SHP77 (cell line): ENCODE measurements at places on chromosomes 1 and 21.

GRCh38 chr1:85146972-85147359, 53.9 kb downstream of the SYDE2 start:
- no peak for DNase-seq

GRCh38 chr1:192131914-192132313, 26.3 kb upstream of the RGS18 start:
- no peak for DNase-seq

GRCh38 chr1:107047602-107048001, 8.9 kb upstream of the PRMT6 start:
- DNase-seq: no peak

GRCh38 chr21:35211782-35212181, 162.7 kb upstream of the RUNX1 start:
- no peak for DNase-seq

DNA sequence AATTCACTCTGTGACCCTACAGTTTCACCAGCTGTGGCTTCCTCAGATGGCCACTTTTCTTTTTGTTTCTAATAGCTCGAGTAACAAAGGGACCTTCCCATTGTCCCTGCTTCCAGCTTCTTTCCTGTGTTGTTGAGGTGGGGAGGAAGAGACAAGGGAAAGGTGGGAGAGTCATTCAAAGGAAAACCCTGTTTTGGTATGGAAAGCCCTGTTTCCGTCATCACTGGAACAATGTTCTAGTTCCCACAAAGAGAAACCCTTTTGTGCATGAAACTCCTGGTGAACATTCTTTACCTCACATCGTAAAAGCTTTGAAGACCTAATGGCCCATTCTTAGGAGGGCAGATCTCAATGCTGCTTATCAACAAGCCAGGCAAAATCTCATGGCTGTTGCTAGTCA, 62.2 kb downstream of the ABCA4 start:
- DNase-seq: no peak

DNA sequence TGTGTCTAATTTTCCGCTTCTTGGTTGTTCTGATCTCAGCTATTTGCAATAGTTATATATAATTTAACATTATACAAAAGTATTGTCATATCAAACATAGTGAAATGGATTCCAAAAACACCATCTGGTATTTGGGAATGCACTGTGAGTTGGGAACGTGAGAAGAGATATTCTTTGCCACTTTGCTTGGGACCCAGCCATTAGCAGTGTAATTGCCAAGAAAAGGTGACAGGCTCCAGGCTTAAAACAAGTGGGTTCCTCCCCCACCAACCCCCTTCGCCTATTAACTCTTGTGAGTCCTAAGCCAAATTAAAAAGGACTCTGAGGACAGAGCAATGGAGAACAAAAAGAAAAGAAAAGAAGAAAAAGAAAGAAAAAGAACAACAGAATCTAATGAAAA, 186.7 kb upstream of the NFIA start:
- DNase-seq: no peak

- DNase-seq: no peak
These were observed 30.1 kb downstream of the NFASC start for GRCh38 chr1:204900721-204901120.

GRCh38 chr1:24901791-24902470, 28.1 kb downstream of the RUNX3 start:
- no peak for DNase-seq

- no peak for DNase-seq
These were observed 15.9 kb downstream of the TMEM63A start for GRCh38 chr1:225866061-225866837.

GRCh38 chr1:226884116-226884625, 13.8 kb downstream of the PSEN2 start:
- no peak for DNase-seq

DNA sequence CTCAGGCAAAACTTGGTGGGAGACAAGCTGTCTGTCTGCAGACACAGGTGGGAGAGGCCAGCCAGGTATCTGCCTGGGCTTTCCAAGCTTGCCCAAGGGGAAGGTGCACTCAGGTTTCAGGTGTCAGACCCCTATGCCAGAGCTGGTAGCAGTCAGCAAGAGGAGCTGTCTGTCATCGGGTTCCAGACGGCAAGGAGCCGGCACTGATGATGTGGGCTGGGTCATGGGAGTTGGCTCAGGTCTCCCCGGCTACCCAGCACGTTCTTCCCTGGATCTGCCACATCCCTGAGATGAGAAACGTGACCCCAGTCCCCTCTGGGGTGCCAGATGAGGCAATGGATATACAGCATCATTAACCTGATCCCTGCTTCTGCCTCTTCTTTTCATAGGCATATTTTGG, 23.0 kb downstream of the TMCC2 start:
- no peak for DNase-seq

- no peak for DNase-seq
These were observed 29.6 kb upstream of the CCN1 start for GRCh38 chr1:85550784-85551516.

GRCh38 chr1:226872437-226872836, 2.0 kb downstream of the PSEN2 start:
- DNase-seq: no peak

DNA sequence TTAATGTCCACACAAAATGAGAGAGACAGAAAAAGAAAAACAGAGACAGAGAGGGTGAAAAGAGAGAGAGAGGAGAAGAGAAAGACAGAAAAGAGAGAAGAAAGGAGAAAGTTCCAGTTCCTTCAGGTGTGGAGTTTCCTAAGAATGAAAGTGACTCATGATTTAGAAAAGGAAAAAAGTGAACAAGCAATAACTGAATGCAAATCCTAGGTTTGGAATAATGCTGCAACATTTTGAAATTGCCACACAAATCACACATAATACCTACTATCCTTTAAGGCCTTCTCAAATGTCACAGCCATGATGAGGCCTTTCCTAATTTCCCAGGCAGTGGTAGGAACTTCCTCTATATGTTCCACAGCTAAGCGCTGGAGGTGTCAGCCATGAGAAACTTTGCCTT, 31.5 kb upstream of the XPR1 start:
- DNase-seq: no peak

DNA sequence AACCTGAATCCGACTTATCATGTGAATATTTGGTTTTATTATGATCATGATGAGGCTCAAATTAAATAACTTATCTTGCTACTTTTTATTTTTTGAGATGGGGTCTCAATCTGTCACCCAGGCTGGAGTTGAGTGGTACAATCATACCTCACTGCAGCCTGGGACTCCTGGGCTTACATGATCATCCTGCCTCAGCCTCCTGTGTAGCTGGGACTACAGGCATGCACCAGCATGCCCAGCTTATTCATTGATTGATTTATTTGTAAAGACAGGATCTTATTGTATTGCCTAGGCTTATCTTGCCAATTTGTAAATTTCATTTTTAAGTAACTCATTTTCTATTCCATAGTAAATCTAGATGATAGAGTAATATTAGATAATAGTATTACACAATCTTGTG, 84.3 kb downstream of the COL11A1 start:
- DNase-seq: peak; percentile 7

- no peak for DNase-seq
These were observed 1.4 kb downstream of the SPAG17 start for GRCh38 chr1:118183586-118183985.

DNA sequence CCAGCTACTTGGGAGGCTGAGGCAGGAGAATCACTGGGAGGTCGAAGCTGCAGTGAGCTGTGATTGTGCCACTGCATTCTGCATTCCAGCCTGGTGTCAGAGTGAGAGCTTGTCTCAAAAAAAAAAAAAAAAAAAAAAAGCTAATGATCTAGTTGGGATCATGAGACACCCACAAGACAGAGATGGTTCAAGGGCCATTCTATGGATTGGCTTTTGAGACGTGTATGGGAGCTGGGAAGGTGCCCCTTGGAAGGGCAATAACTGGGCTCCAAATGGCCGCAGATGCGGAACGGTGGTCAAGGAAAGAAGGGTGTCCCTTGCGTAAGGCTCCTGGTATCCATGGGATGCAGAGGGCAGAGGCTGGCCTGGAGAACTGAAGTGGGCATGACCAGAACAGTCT, 6.8 kb upstream of the ADAM15 start:
- no peak for DNase-seq

DNA sequence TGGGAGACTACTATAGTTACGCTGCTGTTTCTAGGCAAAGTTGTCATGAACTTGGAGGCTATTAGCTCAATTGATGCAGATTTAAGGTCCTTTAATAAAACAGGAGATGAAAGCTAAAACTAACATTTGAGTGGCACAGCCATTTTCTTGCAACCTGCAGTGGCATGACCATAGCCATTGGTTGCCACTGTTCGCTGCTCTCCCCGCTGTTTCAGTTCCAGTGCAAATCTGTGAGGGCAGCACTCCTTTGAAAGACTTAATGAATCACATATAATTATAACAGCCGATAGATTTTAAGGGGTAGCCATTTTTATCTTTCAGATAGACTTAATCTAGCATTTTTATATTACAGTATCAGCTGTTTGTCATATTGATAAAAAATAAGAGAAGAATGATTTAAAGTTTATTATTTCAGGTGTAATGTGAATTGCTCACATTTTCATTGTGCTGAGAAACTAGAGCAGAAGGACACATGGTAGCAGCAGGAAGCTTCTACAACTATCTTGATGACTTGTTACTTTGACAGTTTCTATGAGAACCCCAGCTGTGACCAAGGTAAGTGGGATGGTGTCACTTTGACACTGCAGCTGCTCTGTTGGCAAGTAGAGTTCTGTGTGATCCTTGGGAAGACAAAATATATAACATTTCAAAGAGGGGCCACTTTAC, 203.7 kb downstream of the PLA2G4A start:
- no peak for DNase-seq

GRCh38 chr1:26820784-26821269, 5.7 kb upstream of the ZDHHC18 start:
- no peak for DNase-seq

DNA sequence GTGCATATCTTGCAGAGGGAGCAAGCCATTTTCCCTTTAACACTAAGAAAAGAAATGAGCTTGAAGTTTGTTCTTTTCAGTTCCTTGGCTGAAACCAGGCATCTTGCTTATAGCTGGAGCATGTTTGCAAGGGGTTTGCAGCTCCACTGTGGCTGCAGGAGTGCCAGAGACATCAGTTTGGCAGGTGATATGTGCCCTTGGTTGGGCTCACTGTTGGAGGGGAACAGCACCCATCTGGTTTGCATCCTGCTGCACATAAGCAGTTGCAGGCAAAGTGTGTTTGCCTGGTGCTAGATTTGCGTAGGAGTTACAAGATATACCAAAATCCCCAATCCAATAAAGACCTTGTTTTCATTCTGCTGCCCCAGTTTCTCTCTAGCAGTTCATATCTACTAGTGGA, 47.8 kb upstream of the IKBKE start:
- no peak for DNase-seq
